ENCODE measurements at places on chromosomes 13 and 19.
A peak's percentile ranks its signal among the peaks of the same experiment; 100 is the strongest.

GRCh38 chr13:91302111-91302510, 45.4 kb upstream of the MIR17HG start:
- DNase-seq = no peak

DNA sequence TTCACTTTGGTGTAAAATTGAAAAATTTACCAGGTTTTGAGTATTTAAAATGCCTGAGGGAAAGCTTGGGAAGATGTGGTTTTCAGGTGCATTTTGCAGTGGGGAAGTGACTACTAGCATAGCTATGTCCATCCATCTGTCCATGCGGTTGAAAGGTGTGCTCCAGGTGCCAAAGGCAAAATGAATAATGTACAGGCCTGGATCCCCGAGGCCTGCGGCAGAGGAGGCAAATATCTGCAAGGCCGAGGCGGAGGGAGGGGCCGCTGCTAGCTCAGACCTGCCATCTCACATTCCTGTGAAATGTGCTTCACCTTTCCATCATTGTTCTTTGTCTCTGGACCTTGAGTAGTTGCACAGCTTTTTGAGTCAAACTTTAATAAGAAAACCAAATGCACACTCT, 65.5 kb downstream of the ERCC5 start:
- DNase-seq = no peak

GRCh38 chr19:39160889-39161672, 35.5 kb downstream of the PAK4 start:
- DNase-seq = peak; percentile 5

- DNase-seq = peak; percentile 77
These were observed 68.7 kb downstream of the RASL11A start for GRCh38 chr13:27339299-27339698.

DNA sequence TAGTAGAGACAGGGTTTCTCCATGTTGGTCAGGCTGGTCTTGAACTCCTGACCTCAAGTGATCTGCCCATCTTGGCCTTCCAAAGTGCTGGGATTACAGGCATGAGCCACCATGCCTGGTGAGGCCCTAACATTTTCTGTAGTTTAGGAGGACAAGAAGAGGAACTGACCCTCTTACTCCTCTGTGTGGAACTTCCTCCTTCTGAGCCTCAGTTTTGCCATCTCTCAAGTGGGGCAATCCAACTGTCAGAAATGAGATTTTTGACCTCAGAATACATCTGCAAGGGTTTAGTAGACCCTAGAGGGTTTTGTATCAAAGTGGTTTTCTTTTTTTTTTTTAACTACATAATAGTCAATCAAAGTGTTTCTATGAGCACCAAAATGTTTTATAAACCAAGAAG, 2.4 kb downstream of the DKKL1 start:
- peak; percentile 27 for DNase-seq

DNA sequence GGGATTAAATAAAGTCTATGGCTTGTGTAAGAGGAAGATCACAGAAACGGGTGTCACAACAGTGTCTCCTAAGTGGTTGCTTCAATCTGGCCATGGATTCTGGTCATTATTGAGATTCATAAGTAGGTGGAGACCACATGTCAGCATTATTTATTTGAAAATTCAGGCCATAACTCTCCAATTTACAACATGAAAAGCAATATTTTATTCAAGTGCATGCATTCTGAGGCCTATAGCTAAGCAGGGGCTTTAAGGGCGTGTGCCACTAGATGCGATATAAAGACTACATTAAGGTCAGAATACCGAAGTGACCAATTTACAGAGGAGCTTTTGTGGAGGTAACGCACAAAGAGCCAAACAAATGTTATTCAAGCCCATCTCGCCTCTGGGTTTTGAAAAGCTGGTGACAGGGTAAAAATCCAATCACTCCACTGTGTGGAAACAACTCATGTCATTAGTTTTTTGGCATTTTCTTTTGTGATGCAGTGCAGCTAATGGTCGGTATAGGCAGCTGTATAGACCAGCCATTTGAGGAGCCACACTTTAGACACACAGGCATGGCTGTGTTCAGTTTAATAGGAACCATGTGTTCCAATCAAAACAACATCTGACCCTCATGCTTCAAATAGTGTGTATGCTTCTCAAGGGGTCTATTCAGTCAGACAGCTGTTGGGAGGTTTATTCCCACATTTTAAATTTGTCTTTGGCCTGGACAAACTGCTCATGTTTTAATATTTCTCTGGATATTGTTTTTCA, 123.7 kb downstream of the KL start:
- no peak for DNase-seq

- no peak for DNase-seq
These were observed 31.6 kb downstream of the USP12 start for GRCh38 chr13:27140060-27140459.

GRCh38 chr19:41621654-41622053, 5.2 kb downstream of the CEACAM4 start:
- DNase-seq = peak; percentile 53

- no peak for DNase-seq
These were observed 264.1 kb upstream of the SPRY2 start for GRCh38 chr13:80605011-80605410.

GRCh38 chr13:113863524-113864272, at the start of gene GAS6:
Gene GAS6 (minus strand): TSS chr13:113864076. CDS start chr13:113863920, 156 bp downstream.
- DNase-seq = no peak

- no peak for DNase-seq
These were observed 855 bp downstream of the ATP12A start for GRCh38 chr13:24680921-24681604.

DNA sequence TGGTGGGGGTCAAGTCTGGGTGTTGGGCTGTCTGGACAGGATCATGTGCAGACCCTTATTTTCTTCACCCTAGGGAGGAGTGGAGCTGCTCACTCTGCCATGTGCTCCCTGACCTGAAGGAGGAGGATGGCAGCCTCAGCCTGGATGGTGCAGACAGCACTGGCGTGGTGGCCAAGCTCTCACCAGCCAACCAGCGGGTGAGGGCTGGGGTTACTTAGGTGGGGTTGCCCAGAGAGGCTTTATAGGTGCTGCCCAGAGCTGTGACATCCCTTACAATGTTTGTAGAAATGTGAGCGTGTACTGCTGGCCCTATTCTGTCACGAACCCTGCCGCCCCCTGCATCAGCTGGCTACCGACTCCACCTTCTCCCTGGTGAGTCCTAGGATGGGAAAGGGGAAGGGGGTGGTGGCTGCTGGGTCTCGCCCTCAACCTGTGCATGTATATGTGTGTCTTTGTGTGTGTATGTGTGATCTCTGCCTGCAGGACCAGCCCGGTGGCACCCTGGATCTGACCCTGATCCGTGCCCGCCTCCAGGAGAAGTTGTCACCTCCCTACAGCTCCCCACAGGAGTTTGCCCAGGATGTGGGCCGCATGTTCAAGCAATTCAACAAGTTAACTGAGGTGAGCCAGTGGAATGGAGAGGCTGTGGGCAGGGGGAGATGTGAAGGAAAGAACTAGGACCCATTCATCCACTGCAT, 5.1 kb downstream of the CHMP2A start:
- DNase-seq = no peak

DNA sequence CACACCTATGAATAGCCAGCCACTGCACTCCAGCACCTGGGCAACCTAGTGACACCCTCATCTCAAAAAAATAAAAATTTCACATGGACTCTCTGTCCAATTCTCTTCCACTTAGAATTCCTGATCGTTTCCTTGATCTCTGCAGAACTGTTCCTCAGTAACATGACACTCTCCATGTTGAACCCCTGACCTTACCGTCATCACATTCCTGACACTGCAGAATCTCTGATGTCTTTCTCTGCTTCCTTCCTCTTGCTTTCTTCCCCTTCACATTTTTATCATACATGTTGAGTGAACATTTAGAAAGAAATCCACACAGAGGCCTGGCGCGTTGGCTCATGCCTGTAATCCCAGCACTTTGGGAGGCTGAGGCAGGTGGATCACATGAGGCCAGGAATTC, 15.0 kb downstream of the ZNF114 start:
- no peak for DNase-seq

DNA sequence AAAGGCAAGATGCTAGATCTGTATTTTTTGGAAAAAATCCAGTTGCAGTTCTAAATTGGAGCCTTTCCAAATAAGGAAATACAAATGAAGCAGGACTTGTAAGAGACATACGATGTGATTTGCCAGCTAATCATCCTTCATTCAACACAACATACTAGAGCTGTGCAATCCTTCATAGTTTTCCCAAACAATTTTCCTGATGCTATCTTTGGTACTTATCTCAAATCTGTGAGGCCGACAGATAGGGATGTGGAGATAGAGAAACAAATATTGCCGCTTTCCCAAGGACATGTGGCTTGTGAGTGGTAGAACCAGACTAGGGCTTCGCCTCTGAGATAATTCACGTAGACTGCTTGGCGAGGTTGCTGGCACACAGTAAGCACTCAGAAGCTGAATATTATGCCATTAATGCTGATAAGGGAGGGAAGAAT, 176.6 kb downstream of the LMO7 start:
- DNase-seq = no peak

DNA sequence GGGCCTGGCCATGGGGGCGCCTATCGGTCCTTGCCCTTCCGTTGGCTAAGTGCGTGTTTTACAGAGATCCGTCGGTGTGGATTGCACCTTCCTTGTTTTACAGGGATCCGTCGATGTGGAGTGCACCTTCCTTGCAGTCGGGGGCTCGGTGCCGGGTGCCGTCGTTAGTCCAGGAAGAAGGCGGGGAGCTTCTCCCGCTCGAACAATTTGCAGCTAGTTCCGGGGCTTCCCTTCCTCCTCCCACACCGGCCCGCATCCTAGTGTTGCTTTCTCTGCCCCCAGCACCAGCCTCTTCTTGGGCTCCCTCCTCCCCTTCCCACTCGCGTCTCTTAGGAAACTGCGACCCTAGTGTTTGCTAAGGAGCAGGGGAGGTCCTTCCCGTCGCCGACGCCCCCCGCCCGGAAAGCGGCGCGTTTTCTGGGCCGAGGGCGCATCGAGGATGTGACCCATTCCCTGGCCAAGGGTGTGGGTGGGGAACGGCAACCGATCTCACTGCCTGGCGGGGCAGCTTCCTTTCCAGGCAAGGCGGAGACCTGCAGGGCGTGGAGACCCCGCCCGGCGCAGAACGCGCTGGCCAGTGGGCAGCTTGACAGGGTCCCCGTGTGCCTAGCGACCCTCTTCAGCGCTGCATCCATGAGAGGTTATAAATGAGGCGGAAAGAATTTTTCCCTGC, 75.7 kb upstream of the ZNF91 start:
- no peak for DNase-seq

DNA sequence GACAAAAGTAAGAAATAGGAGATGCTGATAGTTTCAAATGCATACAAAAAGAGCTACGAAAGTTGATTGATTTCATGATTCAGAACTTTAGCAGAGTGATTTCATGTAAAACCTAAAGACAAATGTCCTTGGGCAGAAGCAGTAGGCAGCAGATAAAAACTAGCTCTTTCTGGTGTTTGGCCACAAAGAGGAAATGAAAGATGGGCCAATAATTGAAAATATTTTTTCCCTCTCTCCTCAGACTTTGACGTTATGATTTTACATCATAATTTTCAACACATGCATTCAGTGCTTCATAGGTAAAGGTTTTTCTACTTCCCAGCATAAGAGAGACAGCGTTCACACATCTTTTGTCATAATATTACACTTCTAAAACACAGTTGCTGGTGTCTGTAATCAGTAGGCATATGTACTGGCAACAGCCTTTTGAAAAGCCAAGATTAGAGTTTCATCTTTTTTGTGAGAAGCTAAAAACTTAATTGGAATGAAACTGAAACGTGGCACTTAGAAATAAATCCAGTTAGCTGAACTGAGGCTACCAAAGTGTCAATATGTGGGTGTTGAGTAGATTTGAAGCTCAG, 9.3 kb downstream of the SCEL start:
- no peak for DNase-seq

- DNase-seq = no peak
These were observed 137.6 kb downstream of the GPC6 start for GRCh38 chr13:93364166-93364565.

- DNase-seq = peak; percentile 27
These were observed 444.8 kb downstream of the FOXO1 start for GRCh38 chr13:40221460-40222201.

- DNase-seq = peak; percentile 74
These were observed 47.4 kb upstream of the RCBTB2 start for GRCh38 chr13:48580185-48580803.

- no peak for DNase-seq
These were observed 1.4 kb upstream of the RASL11A start for GRCh38 chr13:27269114-27269665.

- DNase-seq = no peak
These were observed 134.8 kb upstream of the SPRY2 start for GRCh38 chr13:80475718-80476117.

DNA sequence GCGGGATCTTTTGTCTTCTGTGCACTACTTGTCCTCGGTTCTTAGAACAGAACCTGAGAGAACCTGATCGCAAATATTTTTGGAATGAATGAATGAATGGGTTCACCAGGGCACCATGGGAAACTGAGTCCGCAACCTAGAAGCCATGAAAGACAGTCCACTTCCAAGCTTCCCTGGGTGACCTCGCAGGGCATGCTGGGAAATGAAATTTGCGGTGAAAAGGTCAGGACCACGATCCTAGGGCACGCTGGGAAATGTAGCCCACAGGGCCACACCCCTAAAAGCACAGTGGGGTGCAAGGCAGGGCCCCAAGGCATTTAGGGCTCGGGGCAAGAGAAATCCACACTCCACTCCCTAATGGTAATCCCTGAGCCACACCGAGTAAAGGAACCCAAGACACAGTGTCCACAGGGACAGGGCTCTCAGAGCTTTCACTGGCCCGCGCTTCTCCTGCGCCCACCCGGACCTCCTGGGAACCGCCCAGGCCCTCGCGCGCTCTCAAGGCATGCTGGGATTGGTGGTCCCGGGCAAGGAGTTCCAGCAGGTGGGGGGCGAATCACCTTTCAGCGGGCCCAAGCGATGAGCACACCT, 1.1 kb upstream of the PPP1R12C start:
- DNase-seq = peak; percentile 91

DNA sequence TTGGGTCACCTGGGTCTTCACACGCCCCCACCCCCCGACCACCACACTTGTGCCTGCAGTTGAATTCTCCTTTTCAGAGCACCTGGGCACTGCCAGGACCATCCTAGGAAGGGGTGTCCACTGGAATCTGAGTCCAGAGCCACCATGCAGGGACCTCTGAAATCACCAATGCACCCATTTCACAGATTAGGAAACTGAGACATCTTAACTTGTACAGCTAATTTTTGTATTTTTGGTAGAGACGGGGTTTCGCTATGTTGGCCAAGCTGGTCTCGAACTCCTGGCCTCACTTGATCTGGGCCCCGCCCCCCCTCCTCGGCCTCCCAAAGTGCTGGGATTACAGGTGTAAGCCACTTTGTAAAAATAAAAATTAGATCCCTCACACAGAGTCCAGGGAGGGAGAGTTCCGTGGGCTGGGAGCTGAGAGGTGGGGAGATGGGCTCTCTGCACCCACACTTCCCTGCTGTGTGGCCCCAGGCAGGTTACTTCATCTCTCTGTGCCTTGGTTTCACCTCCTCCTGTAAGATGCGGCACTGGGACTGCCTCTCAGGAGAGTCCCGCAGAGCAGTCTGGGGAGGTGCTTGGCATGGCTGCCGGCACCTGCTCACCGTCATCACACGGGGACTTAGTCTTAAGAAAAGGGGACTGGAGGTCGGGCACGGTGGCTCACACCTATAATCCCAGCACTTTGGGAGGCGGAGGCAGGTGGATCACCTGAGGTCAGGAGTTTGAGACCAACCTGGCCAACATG, 45.9 kb upstream of the C19orf12 start:
- no peak for DNase-seq

- DNase-seq = no peak
These were observed 46.8 kb downstream of the SLC7A1 start for GRCh38 chr13:29548722-29549121.
